CD4-positive, alpha-beta T cell (primary cell): ENCODE measurements at places on chromosomes 16 and 17.
A peak's percentile ranks its signal among the peaks of the same experiment; 100 is the strongest.

DNA sequence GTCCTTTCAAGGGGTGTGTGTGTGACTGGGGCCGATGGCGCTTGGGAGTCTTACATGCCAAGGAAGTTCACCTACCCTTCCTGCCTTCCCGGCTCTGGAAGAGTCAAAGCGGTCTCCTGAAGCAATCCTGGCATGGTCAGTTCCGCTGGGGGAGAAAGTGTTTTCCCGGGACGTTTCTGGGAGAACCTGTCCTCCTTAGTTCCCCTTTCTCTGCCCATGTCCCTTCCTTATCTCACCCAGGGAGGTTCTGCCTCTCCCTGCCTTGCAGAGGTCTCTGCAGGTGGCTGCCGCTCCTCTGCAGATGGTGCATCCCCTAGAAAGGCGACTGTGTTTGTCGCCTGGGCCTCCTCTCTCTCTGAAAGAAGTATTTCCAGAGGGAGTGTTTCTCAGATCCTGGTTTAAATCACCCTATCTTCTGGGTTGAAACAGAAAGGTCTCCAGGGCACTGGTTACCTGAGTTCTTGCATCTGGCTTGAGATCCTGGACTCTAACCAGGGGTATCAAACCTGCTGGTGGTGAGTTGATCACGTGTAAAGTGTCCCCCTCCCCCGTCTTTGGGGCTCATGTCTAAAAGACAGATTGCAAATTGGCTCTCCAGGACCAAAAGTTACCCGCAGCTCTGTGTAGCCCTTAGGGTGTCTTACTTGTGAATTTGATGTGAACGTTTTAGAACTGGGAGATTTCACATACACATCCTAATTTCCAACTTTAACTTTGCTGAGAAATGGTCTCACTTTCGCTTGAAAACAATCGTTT, 1.9 kb downstream of the PRKCB start:
- no peak for DNase-seq

GRCh38 chr16:569445-570254, at the start of gene PIGQ:
Gene PIGQ, plus strand, starts transcription at chr16:569968. Its CDS starts 4,107 bp downstream, at chr16:574075.
- peak; percentile 60 for DNase-seq

GRCh38 chr16:75624921-75625334, 1.8 kb upstream of the ADAT1 start:
- DNase-seq, result no peak

GRCh38 chr17:39138431-39139160, 12.8 kb downstream of the PLXDC1 start:
- no peak for DNase-seq

DNA sequence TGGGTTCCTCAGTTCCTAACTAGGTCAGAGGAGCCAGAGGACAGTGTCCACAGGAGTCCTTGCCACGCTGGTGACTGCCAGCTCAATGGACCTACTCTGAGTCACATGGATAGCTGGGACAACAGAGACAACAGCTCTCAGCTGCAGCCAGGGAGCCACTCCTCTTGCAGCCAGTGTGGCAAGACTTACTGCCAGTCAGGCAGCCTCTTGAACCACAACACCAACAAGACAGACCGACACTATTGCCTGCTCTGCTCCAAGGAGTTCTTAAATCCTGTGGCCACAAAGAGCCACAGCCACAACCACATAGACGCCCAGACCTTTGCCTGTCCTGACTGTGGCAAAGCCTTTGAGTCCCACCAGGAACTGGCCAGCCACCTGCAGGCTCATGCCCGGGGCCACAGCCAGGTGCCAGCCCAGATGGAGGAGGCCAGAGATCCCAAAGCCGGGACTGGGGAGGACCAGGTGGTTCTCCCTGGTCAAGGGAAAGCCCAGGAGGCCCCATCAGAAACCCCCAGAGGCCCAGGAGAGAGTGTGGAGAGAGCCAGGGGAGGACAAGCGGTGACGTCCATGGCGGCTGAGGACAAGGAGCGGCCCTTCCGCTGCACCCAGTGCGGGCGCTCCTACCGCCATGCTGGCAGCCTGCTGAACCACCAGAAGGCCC, 6.7 kb downstream of the ZNF646 start:
- no peak for DNase-seq

GRCh38 chr17:60914078-60914477, 236.4 kb downstream of the BCAS3 start:
- no peak for DNase-seq

- no peak for DNase-seq
Measured at GRCh38 chr17:28415886-28416285, 9.9 kb upstream of the SLC46A1 start.

DNA sequence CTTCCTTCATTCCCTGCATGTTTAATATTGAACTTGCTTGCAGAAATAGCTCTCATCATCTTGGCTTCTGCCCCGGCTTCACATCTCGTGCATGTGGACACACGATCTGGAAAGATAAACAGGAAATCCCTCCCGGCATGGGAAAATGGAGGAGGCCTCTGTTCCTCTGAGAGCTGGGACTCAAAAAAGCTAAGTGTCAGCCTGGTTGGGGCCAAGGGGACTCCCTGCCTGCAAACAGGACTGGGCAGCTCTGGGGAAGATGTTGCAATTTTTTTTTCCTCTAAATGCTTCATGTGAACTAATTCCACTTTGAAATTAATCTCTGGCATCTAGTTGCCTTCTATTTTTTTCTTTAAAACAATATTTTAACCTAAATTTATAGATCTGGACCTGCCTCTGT, 24.8 kb downstream of the ITPRIPL2 start:
- DNase-seq, result no peak

DNA sequence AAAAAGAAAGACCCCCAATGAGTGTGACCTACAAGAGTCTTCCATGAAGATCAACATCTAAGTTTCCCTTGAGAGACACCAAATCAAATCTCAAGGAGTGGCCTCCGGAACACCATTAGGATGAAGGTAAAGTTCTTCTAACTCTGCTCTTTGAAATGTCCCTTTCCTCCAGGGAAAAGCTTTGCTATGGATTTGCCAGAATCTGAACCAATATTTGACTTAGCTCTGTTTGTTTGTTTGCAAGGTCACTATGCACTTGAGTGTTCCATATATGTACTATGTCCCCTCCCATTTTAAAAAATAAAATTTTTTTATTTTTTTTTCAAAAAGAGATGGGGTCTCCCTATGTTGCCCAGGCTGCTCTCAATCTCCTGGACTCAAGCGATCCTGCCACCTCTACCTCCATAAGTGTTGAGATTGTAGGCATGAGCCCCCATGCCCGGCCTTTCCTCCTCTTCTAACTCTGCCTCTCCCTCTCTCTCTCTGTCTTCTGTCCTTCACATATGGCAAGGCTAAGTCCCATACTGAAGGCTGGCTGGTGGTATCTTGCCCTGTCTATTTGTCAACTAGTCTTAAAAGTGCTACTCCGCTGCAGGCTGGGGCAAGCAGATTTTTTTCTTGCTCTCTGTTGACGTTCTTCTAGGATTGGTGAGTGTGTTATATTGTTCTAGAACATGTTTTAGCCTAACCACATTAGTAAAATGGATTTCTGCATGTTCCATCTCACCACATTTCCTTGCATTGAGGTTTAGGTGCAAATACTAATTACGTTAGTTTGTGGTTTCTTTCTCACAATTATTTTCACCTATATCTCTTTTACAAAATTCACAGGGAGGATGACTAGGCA, 276.7 kb upstream of the DYNLRB2 start:
- DNase-seq, result no peak

- DNase-seq, result no peak
Measured at GRCh38 chr17:38906460-38907228, 18.8 kb upstream of the LASP1NB start.

GRCh38 chr17:8939496-8940334, 25.8 kb downstream of the PIK3R5 start:
- no peak for DNase-seq

DNA sequence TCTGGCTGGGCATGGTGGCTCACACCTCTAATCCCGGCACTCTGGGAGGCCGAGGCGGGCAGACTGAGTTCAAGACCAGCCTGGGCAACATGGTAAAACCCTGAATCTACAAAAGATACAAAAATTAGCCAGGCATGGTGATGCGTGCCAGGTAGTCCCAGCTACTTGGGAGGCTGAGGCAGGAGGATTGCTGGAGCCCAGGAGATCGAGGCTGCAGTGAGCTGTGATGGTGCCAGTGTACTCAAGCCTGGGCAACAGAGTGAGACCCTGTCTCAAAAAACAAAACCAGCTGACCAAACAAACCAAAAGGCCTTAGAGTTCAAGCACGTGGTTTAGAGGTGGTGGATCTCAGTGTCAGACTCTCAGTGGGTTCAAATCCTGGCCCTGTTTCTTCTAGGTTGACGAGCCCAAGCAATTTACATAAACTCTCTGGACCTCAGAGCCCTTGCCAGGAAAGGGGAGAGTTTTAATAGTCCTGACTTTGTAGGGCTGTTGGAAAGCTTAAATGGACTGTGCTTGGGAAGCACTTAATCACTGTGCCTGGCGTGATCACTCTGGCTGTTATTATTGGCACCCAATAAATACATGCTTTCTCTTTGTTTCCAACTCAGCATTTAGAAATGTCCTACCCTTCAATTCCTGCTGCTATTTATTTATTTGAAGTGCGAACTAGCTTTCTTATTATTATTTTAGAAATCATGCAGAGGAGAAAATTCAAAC, 44.7 kb downstream of the ABCC1 start:
- no peak for DNase-seq

DNA sequence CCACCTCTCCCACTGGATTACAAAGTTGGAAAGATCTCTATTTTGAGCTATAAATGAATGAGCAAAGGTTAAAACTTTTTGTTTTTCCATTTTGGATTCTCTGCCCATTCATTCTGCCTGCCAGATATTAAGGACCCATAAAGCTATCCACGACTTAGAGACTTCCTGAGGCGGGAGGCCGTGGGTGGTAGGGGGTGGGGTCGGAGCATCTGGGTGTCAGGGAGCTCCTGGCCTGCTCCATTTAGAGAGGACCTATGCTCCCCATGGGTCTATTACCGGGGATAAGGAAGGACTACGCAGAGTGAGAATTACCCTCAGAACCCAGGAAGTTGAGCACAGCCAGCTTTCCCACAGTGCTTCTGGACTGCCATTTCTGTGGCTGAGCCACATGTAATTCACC, 45.8 kb downstream of the MARF1 start:
- no peak for DNase-seq

GRCh38 chr16:11976850-11977375, 379 bp downstream of the SNX29 start:
- no peak for DNase-seq

- DNase-seq, result no peak
Measured at GRCh38 chr17:67639555-67639954, 78.2 kb upstream of the NOL11 start.

GRCh38 chr17:30922235-30923030, 688 bp downstream of the ADAP2 start:
- no peak for DNase-seq

DNA sequence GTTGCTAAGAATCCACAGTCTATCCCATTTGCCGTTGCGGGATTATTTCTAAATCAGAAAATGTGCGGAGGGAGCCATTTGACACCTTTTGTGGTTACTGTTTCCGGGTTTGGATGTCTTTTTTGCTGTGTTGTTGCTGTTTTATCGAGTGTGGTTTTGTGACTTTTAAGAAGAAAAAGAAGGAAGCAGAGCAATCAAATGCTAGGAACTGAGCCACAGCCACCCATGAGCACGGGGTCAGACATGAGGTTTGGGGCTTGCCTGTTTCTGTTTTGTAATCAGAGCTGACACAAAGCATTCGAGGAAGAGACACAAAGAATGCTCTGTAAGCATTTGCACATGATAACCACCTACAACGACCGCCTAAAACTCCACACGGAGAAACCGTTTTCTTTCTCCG, 53.1 kb upstream of the CHMP6 start:
- no peak for DNase-seq

- DNase-seq, result no peak
Measured at GRCh38 chr16:70646260-70647241, at the start of gene IL34. Gene IL34, plus strand, starts transcription at chr16:70646559. Its CDS starts 389 bp downstream, at chr16:70646948.

- no peak for DNase-seq
Measured at GRCh38 chr17:12250973-12251372, 230.3 kb downstream of the MAP2K4 start.

DNA sequence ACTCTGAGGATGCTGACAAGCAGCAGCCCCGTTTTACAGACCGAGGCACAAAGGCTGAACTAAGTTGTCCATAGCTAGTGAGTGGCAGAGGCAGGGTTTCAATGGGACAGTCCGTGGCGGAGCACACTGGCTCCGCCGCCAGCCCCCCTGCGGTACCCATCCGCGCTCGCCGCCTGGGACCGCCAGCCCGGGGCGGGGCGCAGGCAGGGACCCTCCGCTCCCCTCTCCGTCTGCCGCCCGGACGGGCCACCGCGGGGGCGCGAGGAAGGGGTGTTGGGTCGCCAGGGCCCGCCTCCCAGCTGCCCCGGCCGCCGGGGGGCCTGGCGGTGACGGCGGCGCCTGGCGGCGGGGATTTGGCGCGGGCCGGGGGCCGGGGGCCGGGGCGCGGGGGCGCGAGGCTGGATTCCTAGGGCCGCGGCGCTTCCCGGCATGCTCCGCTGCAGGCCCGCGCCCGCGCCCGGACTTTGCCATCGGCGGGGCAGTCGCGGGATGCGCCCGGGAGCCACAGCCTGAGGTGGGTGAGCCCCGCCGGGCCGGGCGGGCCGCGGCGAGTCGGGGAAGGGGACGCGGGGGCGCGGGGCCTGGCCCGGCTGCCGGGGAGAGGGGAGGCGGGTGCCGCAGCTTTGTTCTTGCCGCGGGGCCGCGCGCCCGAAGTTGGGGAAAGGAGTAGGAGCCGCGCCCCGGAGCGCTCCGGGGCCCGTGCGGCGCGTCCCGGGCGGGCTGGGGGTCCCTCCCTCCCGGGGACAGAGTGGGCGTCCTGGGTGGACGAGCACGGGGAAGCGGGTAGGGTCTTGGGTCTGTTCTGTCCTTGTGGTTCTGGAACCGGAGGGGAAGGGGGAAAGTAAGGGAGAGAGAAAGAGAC, at the start of gene TMEM98:
TMEM98 (plus strand) TSS at position 430 of the 862 bp plus-strand sequence. CDS start 3,376 bp downstream, outside the sequence.
- DNase-seq, result no peak

- DNase-seq, result no peak
Measured at GRCh38 chr16:79395591-79395990, 204.9 kb downstream of the MAF start.

GRCh38 chr17:10612957-10613744, 44.0 kb downstream of the MYH3 start:
- DNase-seq, result no peak

DNA sequence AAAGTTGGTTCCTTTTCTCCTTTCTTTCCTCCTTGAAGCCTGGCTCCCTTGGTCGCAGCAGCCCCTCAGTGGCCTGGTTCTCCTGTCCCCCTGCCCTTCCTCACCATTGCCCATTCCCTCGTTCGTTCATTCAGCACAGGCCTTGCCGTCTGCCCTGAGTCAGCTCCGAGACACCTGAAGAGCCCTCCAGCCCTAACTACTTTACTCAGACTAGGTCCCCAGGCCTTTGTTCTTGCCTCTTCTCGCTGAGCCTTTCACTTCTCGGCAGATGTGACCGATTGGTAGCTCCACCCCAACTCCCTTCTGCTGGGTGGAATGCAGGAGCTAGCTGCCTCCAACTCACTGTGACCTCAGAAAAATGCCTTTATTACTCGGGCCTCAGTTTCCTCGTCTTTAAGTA, 7.0 kb upstream of the ADAM11 start:
- DNase-seq, result no peak
